Esophagus muscularis mucosa (tissue), 4 donors: ENCODE measurements at places on chromosomes 13 and 19.

DNA sequence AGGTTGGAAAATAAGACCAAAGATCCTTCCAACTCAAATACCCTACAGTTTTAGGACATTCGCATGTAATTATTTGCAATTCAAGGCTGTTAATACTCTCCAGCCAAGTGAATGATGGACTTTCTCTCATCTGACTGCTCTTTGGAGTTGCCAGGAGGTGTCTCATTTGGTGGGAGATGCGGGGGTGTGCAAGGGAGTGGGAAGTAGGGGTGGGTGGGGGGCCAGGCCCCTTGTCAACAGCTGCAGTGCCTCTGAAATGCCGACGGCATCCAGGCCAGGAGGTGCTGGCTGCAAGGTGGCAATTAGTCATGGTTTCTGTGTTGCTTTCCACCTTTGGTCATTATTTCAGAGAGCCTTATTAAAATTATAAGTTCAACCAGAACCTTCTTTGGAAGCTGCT lies 121.5 kb downstream of the KL start:
- no peak for DNase-seq

DNA sequence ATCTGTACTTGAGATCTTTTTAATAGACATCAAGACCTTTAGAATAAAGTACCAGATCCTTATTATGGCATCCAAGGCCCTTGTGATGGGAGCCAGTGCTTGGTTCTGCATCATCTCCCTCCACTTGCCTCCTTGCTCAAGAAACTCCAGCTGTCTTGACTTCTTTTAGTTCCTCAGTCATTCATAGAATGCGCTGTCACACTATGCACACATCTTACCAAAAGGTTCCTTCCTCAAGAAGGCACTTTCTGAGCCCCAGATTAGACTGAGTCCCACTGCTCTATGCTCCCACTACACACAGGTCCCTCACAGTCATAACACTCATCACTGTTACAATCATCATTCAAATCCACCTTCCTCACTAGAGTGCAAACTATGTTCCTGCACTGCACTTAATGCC lies 57.8 kb upstream of the ITM2B start:
- no peak for DNase-seq

DNA sequence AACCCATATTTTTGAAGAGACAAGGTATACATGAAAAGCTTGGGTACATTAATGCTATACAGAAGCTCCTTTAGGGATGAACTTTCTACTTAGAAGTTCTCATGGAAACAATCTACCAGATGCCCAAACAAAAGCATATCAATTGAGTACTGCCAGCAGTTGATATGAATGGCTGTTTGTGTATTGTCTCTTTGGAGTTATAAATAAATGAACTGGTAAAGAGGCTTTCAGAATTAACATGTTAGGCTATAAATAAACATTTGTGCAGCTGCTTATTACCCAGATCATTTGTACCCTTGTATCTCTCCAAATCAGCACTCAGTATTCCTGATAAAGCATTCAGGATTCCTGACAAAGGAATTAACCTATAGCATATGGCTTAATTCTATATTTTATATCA lies 418.9 kb downstream of the FGF14 start:
- DNase-seq, result no peak

DNA sequence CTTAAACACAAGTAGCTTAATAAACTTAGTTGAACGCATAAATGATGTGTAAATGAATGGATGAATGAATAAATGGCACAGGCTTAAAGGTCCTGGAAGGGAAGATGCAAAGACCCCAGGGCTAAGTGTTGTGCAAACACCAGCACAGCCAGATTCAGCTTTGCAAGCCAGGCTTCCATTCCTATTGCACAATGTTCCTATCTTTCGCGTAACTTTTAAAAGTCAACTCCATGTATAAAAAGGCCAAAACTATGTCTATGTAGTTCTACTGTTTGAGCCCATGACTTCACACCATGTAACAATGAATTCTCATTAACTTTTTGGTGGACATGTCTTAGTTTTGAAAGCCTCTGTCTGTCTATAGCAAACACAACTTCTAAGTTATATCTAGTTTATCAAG lies 226.0 kb downstream of the NALCN start:
- DNase-seq, result no peak

- no peak for DNase-seq
Measured at GRCh38 chr19:57755031-57755430, 8.4 kb downstream of the ZNF776 start.

- no peak for DNase-seq
Measured at GRCh38 chr19:31356587-31357314, 7.5 kb upstream of the TSHZ3 start.

- DNase-seq, result no peak
Measured at GRCh38 chr19:1837625-1838105, 10.6 kb downstream of the REXO1 start.

GRCh38 chr13:100436099-100436498 lies 152.5 kb downstream of the GGACT start:
- DNase-seq, result no peak

- DNase-seq, result no peak
Measured at GRCh38 chr13:41463838-41464602, 6.7 kb downstream of the RGCC start.

DNA sequence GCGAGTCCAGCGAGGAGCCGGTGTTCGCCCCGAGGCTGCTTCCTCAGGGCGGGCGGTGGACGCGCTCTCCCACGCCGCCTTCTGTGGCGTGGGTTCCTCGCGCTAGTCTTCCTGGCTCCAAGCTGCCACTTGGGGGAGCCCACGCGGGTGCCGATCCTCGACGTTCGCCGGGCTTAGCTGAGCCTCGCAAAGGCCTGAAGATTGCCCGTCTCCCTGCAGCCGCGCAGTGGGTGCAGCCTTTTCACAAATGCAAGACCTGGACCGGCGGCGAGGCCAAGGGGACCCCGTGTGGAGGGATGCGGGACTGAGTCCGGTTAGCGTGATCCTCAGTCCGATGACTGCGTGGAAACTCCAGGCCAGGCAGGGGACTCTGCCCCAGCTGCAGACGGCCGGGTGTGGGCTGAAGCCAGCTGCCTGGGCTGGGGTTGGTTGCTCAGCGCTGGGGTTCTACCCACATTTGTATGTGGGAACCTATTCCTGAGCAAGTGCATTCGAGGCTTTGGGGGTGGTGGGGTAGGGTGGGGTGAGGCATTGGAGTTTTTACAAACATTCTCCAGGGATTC lies 16.6 kb upstream of the LRP3 start:
- DNase-seq, result no peak

DNA sequence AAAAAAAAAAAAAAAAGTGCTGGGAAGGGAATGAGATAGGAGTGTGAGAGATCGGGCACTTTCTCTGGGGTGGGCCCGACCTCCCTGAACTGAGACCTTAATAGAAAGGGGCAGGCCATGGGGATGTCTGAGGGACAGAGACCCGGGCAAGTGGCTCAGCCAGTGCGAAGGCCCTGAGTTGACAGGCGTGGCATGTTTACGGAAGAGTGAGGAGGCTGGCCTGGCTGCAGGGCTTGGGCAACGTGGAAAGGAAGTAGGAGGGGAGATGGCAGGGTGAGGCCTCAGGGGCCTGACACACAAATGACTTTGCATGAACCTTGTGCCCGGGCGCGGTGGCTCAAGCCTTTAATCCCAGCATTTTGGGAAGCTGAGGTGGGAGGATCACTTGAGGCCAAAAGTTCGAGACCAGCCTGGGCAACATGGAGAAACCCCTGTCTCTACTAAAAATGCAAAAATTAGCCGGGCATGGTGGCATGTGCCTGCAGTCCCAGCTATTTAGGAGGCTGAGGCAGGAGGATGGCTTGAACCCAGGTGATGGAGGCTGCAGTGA lies 13.9 kb downstream of the FCHO1 start:
- no peak for DNase-seq

- DNase-seq, result no peak
Measured at GRCh38 chr19:30916238-30916637, 433.0 kb downstream of the TSHZ3 start.

DNA sequence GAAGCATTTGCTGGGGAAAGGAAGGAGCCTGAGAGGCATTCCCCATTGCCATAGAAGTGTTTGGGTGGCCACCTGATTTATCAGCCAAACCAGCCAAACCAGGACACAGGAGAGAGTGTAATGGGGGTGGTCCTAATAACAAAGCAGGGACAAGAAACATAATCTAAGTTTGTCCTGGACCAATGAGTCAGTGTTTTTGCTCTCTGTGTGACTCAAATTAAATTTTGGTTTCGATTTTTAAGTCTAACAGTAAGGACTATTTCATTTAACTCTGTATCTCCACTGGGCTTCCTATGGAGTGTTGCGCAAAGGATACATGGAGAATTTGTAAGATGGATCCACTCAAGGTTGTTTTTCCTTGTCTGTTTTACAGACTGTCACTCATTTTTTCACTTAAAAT lies 19.5 kb upstream of the TRPC4 start:
- DNase-seq, result no peak

DNA sequence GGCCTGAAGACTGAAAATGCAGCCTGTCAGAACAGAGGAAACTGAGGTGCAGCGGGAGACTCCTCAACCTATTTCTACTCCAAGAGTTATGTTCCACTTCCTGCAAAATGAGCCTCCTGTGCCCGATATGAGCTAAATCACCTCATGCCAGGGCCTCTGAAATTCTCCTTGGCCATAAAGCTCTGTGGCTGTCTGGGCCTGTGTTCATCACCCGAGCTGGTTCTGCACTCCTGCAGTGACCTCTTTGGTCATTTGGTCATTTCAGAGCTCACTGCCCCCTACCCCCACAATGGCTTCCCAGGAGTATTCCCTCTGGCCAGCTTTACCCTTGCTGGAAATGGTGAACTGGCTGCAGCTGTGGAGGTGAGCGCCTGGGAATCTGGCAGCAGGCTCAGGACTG lies 51.7 kb upstream of the SERPINE3 start:
- no peak for DNase-seq

- DNase-seq, result no peak
Measured at GRCh38 chr13:100125946-100126345, 37.1 kb downstream of the PCCA start.

DNA sequence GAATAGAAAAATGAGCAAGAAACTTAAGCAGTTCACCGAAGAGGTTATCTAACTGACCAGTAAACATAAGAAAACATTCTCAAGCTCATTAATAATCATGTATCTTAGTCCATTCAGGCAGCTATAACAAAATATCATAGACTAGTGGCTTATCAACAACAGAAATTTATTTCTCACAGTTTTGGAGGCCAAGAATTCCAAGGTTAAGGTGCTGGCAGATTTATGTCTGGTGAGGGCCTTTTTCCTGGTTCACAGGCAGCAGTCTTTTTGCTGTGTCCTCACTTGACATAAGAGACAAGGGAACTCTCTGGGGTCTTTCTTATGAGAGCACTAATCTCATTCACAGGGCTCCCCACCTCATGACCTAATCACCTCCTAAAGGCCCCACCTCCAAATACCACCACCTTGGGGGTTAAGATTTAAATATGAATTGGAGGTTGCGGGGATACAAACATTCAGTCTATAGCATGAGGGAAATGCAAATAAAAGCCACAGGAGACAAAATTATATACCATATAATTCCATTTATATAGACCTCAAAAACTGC lies 123.6 kb downstream of the ZAR1L start:
- DNase-seq, result no peak

DNA sequence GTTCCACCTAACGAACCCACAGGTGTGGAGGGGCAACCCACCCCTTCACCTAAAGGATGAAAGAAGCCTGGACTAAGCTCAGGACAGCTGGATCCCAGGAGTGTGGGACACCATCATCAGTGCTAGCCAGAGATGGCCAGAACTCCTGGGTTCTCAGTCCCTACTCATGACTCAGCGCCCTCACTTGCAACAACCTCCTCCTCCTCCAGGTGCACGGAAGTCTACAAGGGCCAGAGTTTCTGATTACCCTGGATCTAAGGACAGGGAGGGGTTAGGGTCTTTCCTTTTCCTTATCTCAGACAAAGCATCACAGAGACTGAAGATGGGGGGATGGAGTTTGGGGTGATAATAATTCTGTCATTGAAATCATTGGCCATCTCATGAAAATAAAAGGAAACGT lies 8.0 kb downstream of the TULP2 start:
- no peak for DNase-seq

DNA sequence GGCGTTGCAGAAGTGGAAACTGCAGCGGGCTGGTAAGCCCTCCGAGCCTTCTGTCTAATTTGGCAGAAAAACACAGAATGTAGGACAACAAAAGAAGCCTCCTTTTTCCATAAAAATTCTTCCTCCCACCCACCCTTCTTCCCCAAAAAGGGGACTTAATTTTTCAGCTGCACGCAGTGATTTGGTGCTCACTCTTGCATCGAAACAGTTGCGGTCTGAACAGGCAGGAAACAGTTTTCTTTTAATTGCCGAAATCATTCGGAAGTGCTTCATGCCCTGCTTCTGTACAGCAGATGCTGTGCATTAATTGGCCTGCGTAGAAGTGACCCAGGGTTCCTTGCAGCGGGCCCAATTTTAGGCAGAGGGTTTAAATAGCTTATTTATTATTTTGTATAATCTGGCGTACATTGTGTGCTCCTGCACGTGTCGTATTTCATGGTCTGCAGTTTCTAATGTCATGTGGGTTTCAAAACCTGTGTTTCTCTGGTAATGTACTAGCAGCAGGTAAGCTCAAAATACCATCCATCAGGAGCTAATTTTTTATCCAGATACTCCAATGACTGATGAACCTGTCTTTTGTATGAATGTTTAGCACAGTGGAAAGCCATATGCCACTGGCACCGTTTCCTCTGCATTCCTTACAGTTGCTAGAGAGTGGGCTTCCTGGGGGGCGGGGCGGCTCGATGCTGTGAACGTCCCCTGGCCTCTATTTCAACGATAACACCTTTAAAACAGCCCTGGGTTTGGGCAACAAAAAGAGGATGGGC lies 66.6 kb downstream of the GGACT start:
- DNase-seq, result no peak

GRCh38 chr19:6459262-6460098 lies at the start of gene SLC25A23:
Gene SLC25A23, minus strand, starts transcription at chr19:6459792. Its CDS starts 164 bp downstream, at chr19:6459628.
- DNase-seq, result no peak

DNA sequence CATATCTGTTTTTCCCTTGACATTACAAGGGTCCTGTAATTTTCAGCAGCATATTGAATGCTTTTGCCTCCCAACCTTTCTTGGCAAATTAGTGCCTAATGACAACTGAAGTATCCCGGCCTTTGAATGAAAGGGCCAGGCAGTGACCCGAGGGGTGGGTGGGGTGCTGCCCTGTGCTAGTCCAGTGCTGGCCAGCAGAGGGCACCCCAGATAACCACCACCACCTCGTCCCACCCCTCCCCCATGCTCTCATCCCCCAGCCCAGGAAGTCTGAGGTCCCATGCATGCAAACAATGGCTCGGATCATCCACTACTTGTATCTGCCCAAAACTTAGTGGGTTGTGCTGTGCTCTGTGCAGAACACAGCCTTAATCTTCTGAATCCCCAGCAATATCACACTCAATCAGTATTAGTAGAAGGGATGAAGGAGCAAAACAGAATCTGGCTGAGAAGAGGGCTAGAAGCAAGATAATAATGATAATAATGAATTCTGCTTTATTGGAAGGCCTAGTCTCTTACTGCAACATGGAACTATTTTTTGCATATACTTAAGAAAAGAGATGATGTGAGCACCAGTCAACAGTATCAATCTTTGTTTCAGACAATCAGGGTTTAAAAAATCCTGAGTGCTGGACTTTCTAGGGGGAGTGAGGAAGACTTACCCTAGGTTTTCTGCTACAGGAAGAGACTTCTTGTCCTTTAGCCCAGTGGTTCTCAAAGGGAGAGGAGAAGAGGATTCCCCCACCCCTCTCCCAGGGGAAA lies 3.8 kb downstream of the ATP12A start:
- no peak for DNase-seq
